GM12891 (cell line): ENCODE measurements at places on chromosomes 1 and 21.

DNA sequence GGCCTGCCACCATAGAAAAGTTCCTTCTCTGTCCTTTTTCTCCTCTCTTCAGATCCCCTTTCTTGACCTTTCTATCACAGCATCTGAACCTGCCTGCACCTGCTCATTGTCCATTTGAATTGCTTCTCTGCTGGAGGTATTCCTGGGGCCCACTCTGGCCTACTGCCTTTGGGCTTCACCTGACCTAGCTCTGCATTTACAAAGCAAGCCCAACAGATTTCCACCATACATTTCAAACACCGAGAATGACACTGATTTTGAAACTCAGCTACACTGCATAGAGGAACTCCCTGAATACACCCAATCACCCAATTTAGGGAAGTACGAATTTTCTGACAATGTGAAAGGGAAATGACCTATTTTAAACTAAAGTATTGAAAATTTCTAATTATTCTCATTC lies 284.5 kb upstream of the USP25 start:
- DNase-seq: peak; percentile 17

DNA sequence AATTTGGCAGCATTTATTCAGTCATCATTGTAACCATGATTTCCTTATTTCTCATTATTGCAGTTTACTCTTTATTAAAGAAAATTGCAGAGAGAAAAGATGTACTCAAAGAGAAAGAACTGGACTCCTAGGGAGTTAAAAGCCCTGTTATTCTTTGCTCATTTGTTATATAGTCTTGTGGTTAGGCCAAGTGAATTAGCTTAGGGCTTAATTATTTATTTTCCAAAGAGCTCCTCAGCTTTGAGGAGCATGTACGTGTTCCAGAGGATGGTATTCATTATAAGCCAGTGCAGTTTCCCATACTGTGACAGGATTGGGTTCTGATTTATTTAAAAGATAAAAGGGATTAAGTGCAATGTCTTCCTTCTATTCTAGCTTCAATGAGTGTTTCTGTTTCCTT lies 86.4 kb downstream of the GPR161 start:
- no peak for DNase-seq

DNA sequence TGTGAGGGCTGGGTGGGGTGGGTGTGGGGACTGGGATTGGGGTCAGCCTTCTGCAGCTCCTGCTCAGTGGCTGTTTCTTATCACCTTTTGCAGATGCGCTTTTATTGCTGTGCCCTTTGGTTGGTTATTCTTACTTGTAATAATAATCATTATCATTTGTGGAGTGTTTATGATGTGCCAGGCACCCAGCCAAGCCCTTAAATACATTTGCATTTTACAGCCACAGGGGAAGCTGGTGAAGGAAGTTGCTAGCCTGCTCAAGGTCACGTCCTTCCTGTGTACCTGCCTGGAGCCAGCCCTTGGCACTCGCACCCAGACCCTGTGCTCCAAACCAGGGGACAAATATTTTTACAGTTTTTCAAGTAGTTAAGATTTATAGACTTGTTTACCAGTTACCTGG lies 144.0 kb downstream of the PGBD5 start:
- DNase-seq: no peak

DNA sequence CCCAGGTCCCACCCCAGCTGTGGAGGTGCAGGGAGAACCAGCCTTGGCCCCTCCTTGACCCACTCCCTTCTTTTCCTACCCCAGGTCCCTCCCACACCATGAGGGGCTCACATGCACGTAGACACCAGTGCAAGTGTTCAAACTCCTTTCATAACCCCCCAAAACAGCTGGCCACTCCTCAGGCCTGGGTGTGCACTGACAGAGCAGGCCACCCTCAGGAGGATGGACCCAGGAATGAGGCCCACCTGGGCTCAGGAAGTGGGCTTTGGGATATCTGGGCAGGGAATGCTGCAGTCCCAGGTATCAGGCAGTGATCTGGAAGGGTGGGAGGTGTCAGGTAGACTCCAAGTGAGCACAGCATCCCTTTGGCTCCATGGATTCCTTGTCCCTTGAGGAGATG lies 723.8 kb downstream of the MATN1 start:
- no peak for DNase-seq

DNA sequence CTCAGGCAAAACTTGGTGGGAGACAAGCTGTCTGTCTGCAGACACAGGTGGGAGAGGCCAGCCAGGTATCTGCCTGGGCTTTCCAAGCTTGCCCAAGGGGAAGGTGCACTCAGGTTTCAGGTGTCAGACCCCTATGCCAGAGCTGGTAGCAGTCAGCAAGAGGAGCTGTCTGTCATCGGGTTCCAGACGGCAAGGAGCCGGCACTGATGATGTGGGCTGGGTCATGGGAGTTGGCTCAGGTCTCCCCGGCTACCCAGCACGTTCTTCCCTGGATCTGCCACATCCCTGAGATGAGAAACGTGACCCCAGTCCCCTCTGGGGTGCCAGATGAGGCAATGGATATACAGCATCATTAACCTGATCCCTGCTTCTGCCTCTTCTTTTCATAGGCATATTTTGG lies 23.0 kb downstream of the TMCC2 start:
- no peak for DNase-seq

DNA sequence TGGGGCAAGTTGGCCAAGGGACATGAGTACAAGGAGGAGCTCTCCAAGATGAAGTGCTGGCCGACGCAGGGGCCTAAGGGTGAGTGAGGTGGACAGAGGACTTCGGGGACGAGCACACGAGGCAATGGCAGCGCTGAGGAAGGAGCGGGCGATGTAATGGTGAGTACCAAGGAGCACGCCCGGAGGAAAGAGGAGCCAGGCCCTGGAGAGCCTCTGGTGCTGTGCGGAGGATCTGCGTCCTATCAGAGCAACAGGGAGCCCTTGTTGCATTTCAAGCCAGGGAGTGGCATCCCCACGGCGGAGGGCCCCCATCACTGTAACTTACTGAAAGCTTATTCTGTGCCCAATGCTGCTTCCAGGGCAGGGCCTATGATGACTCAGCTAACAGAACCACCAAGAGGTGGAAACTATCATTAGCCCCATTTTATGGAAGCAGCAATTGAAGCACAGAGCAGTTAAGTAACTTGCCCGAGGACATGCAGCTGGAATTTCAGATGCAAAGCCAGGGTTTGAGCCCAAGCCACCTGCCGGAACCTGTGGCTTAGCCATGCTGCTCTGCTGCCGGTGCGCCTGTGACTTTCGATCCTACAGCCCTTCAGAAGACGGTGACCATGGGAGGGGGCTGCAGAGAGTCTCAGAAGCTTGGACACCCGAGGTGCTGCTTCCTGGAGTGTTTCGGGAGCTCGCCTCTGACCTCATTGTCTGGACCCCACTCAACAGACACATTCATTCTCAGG lies 17.6 kb upstream of the AJAP1 start:
- no peak for DNase-seq

- no peak for DNase-seq
These were observed 16.2 kb downstream of the PTGER3 start for GRCh38 chr1:71031426-71031825.

- DNase-seq: no peak
These were observed 2.5 kb downstream of the IL24 start for GRCh38 chr1:206899717-206900116.

DNA sequence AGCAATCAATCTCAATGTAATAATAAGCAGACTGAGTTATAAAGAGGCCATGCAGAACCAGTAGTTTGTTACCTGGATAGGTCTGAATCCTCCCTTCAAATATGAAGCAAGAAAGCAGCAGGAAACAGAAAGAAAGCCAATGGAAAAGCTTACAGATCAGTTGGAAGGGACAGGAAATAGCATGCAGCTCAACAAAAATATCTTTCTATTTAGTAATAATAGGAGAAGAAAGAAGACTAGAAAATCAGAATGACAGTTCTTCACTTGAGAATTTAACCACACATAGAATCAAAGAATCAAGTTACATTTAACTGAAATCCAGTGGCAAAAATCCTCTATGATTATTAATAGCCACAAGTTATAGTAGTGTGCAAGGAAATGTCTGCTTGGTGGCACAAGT lies 194.4 kb downstream of the EIF4G3 start:
- DNase-seq: no peak

DNA sequence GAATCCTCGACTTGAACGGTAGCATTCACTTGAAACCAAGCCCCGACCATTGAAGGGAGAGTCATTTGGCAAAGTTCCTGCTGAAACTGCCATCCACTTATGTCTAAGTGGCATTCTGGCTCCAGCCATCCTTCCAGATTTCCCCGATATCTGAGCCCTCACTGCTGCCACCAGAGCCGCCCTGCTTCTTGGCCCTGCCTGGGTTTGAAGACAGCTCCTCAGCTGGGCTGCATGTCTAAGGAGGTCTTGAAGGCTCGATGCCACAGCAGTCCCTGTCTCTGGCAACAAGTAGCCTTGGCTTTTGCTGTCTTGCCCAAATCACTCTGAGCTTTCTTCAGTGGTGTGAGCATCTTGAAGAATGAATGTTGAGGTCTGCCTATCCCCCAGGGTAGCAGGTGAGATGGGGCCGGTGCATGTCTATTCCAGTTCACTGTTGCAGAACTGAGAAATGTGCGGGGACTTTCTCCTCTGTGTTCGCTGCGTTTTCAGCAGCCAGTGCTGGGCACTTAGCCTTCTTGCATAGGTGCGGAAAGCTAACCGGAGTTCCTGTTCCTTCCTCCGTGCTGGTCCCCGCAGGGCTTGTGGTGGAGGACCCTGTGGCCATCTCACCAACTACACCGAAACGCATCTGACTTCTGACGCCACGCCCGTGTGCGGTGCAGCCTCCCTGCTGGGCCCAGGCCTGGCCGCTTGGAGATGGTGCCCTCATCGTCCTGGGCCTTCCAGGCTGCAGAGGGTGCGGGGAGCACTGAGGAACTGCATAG lies 29.2 kb downstream of the MAN1C1 start:
- DNase-seq: no peak

- DNase-seq: no peak
These were observed 68.0 kb upstream of the NRIP1 start for GRCh38 chr21:15132781-15133180.

- no peak for DNase-seq
These were observed 432.8 kb downstream of the KIF26B start for GRCh38 chr1:245587435-245588115.

DNA sequence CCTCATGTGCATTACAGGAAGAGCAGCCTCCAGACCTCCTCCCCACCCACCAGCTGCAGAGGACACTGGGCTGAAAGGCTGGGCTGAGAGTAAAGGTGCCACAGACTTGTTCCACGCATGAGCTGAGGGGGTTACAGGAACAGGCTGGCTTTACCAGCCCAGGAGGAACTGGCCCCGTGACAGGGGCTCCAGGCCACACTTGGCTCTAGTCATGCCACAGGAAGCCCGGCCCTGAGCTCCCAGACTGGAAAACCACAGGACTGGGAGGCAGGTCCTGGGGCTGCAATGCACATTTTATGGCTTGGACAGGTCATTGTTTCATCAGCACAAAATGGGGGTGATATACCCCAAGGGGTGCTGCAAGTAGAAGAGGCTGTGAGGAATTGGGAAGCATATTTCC lies 35.6 kb downstream of the GPA33 start:
- DNase-seq: no peak

GRCh38 chr1:234670967-234671626 lies 61.1 kb upstream of the IRF2BP2 start:
- DNase-seq: no peak

DNA sequence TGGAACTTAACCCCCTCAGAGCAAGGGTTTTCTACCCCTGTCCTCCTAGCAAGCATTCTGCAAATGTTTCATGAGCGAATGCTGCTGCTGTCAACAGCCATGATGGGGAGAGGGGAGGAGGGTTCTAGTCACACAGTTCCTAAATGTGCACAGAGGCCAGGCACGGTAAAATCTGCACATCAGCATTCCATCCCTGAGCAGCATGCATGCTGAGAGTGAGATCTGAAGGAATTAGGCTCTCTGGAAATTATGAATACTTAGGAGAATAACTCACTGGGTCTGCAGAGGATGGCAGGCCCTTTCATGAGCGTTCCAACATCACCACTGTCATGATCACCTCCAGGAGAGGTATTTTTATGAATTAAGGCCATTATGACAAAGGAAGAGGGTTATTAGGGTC lies 2.1 kb downstream of the VTCN1 start:
- no peak for DNase-seq

DNA sequence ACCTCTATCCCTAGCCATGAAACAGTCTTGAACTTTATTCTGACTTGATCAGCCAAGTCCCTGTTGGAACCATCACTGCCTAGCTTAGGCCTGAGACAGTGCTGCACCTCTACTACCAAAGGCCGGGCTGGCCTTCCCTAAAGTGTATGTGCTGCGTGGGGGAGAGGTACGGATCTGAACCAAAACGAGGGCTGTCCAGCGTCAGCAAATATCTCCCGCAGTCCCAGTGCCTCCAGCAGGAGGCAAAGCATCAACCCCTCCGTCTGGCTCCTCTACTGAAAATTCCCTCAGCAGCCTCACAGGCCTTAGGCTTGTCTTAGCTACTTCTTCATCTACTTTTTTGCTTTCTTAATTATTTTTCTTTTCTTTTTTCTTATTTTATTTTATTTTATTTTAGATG lies 33.3 kb upstream of the KIF26B start:
- DNase-seq: no peak

GRCh38 chr1:109391157-109391556 lies 6.6 kb downstream of the SORT1 start:
- no peak for DNase-seq

DNA sequence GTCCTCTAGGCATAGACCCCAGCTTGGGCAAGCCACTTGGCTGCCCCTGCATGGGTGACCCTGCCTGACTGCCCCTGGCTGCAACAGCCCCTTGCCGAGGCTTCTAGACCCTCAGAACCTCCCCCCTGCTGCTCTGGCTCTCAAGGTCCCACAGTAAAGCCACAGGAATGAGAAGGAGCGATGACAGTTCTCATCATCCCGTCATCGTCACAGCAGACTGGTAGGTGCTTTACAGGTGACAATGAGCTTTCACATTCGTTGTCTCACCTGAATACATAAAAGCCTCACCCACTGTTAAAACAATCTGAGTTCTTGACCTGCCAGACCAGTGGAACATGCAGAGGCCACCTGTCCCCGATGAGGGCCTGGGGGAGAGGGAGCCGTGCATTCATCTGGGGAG lies 36.0 kb upstream of the GPR157 start:
- DNase-seq: no peak

- DNase-seq: no peak
These were observed 6.3 kb downstream of the RABGAP1L start for GRCh38 chr1:174165471-174166137.

GRCh38 chr21:32494934-32495709 lies 82.6 kb downstream of the EVA1C start:
- no peak for DNase-seq

DNA sequence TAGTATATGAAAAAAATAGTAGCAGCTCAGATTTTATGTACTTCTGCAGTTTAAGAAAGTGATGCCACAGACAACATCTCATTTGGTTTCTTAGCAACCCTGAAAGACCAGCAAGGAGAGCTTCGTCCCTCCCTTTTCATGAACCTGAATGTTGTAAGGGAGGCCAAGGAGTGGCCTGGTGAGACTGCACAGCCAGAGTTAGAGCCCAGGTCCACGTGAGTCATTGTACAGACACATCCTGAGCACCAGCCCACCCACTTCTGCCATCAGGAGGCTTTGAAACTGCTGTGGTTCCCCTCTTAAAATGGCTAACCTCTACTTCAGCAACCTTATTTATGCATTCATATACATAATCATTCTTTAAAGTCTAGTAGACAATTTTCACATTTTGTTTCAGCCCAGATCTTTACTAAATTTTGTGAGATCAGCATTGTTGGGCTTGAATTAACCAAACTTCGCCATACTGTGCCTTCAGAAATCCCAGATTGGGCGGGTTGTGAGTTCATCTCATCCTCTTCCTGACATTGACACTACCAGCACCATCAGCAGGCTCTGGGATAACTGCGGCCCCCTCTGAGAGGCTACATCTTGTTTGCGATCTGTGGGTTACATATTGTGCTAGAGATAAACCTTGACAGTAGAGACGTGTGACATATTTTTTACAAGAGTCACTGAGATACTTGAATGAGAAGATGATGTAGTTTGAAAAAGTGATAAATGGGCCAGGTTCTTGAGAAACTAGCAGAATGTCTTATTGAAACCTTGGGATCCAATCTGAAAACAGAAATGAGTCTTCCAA lies 106.7 kb downstream of the CAMTA1 start:
- DNase-seq: no peak
